Stimulated activated CD4-positive, alpha-beta T cell treated with anti-CD3 and anti-CD28 coated beads, Interleukin-1b, Interleukin-23, amount 100 ng/mL, for 1 hour (primary cell): ENCODE measurements at places on chromosomes 1 and 21.

DNA sequence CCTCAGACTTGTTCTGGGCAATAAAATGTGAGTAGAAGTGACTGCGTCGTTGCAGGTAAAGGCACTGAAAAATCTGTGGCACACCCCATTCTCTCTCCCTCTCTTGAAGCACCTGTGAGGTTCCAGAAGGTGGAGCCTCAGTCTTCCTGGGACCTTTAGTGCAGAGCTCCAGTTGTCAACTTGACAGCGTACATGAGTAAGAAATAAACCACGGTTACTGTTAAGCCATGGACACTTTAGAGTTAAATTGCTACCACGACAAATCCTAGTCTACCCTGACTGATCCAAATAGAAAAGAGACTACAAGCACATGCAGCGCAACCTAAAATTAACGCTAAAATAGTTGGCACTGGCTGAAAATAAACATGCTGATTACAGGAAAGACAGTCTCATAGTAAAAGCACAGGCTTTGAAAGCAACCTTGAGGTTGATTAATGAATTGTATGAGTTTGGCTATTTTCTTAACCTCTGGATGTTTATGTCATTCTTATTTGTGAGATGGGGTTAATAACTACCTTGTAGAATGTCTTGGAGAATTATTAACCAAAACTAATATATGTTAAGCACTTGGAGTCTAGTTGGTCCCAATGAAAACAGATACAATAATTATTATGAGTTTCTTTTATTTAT, 93.0 kb upstream of the PLPPR4 start:
- DNase-seq = no peak

GRCh38 chr1:110890474-110891196, 17.7 kb downstream of the CD53 start:
- DNase-seq = no peak

- no peak for DNase-seq
Observed at GRCh38 chr21:34302521-34302920, 61.3 kb upstream of the KCNE2 start.

GRCh38 chr1:118300808-118301207, 115.8 kb upstream of the SPAG17 start:
- no peak for DNase-seq

DNA sequence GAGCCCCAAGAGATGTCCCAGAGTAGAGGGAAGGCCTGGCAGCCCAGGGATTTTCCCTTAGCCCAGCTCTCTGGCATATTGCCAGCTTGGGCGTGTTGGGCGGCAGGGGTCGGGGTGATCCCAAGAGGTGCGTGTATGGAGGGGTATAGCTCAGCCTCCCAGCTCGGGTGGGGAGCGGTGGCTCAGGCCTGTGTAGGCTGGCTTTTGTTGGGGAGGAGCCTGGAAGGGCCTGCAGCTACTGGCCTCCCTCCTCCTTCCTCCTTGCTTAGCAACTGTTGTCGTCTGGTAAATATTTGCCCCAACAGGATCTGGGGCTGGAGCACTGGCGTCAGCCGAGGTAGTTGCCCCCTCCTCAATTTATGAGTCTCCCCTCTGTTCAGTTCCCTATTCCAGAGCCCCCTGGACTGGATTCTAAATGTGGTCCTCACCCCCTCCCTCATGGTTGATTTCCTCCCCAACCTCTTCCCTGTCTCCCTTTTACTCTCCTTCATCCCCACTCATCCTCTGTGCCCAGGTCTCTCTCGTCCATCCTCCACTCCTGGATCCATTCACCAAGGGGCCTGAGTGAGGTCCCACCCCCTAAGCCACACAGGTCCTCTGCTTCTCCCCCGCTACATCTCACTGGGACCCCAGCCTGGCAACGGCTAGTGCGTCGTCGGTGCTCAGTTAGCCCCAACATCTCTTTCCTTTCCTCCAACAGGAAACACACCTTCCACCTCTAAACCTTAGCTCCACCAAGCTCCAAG, 10.3 kb upstream of the LMNA start:
- no peak for DNase-seq

- no peak for DNase-seq
Observed at GRCh38 chr1:173039626-173040025, 11.1 kb downstream of the TNFSF18 start.

DNA sequence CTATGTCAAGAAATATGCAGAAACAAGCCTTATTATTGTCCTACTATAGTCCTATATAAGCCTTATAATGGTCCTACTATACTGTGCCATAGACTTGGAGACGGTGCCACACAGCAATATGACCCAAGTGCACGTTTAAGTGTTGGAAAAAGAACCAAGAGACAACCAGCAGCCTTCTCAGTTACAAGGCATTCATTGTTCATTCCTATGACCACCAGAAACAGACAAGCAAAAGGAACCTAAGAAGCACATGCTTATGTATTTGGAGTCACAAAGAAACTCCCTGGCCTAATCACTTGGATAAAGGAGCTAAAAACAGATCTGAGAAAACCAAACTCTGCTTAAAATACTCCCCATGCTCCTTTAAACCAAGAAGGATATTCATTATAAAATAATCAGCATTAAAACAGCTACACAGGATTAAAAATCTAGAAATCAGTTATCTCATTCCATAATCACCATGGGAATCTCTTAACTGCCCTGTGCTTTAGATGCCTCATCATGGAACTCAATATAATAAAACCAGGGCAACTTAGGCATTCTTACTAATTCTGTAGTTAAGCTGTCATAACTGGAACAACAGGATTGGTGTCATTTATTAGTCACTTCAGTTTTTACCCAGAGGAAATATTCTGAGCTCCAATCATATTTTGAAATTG, 7.0 kb downstream of the COLGALT2 start:
- DNase-seq = no peak
